ENCODE measurements at places on chromosomes 11 and 22. TPM values are rescaled to one million over a fixed set of nuclear protein-coding genes. Genes with fewer than 3 reads are reported as not detected.

DNA sequence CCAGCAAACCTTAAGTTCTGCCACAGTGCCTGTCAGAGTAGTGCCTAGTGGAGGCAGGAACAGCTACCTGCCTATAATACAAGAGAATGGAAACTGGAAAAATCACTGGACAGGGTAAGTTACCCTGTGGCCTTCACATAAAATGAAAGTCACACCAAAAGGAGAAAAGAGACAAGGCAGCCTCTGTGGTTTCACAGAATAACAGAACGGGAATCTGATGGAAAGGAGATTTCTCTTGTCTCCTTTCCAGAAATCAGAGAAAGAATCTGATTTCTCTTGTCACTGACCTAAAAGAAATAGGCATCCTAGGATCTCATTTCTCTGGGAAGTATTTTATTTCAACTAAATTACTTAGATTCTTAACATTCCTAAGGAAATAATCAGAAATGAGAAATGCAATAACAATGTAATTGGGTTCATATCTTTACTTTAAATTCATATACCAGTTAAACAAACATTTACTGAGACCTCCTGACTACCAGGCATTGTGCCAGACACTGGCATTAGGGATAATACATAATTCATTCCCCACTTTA, 41.6 kb downstream of the PRCP start:
- H3K36me3 ChIP-seq, result no peaks in the 10 kb centered on the region
- H3K27ac ChIP-seq, result no peak overlapping the region
- no peak overlapping the region for H3K4me3 ChIP-seq
- no peak for DNase-seq

DNA sequence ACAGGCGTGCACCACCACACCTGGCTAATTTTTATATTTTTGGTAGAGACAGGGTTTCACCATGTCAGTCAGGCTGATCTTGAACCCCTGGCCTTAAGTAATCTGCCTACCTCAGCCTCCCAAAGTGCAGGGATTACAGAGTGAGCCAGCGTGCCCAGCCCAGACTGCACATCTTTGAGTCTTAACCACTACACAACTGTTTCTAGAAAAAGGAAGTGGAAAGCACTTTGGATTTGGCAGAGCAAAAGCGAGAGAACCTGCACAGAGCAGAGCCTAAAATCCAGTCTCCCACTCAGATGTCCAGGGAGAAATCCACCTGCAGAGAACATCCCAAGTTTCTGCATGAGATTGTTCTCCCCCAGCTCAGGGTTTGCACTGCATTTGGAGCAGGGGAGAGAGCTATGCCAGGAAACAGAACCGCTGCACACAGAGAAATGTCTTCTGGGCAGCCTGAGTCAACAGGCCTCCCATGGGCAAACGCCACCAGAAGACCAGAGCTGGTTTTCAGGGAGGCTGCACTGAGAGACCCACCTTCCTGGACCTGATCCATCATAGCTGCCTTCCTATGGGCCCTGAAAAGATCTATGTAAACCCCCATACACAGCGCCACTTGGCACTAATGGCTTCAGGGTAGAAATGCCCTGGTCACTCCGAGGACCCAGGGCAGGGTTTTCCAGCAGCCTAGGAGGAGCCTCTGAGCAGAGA, 54.0 kb downstream of the RPUSD4 start:
- H3K27ac ChIP-seq, result no peak overlapping the region
- DNase-seq, result no peak
- H3K4me1 ChIP-seq, result no peaks in the 10 kb centered on the region
- H3K36me3 ChIP-seq, result no peaks in the 10 kb centered on the region

DNA sequence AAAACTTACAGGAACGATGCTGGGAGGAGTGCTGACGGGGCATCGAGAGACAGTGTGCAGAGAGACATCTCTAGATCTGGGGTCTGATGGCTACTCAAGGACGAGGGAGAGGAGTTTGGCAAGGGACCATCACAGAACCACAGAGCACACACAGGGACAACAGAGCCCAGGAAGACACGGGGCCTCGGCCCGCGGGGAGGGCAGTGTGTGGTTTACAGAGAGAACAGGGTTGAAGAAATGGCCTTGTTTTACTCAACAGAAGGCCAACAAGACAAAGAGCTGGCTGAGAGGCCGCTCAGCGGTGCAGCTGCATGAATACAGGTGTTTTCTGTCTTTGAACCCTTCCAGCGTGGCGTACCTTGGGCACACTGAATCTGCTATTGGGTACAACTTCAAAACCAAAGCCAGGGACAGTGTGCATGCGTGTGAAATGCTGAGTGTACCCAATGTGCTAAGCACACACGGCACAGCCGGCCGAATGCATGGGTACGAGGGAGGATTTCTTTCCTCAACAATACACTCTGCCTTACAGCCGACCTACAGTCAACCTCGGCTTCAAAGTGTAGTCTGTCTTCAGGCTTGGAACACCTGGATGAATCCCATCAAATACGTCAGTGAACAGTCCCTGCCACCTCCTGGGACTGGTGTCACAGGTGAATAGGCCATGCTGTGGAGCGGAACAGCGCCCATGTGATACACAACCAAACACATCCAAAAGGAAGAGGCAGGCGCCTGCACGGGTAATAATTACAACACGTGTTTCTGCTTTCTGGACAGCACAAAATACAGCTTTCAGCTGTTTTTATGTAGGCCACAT, 20.7 kb upstream of the BID start:
- peaks cover 3% of the 10 kb centered on the region for H3K36me3 ChIP-seq
- no peak overlapping the region for H3K4me3 ChIP-seq
- DNase-seq, result no peak
- no peaks in the 10 kb centered on the region for H3K27me3 ChIP-seq

DNA sequence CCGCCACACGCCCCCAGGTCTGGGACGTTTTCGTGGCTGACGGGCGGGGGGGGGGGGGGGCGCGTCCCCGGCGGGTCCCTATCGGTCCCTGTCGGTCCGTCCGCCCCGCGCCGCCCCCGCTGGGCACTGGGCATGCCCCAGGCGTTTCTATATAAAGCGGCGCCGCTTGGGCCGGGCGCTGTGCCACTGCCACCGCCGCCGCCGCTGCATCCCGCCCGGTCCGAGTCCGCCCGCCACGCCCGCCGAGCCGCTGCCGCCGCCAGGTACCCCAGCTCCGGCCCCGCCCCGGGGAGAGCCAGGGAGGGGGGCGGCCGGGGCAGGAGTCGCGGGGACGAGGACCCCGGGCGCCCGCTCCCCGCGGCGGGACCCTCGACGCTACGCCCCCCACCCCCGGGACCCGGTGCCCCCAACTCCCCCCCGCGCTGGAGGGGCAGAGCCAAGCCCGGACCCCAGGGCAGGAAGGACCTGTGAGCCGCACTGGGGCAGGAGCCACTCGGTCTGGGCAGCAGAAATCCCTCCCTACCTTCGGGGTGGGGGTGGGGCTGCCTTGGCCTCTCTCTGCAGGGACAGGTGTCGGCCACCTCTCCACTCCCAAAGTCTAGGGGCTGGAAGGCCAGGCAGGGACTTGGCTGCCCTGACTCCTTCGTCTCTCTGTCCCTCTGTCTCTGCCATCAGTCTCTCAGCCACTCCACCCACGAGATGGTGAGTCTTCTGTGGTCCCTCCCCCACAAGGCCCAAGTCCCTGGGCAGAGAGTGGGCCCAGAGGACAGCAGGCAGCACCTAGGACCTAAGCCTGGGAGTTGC, at the start of gene CARNS1:
TSS of gene CARNS1 (plus strand) at position 178 of the 804 bp plus-strand sequence. CDS start at position 700, 522 bp downstream.
- peaks cover 9% of the 10 kb centered on the region for H3K27me3 ChIP-seq
- no peak for DNase-seq
- peaks cover 94% of the 10 kb centered on the region for H3K4me1 ChIP-seq
- peaks cover 2% of the 10 kb centered on the region for H3K36me3 ChIP-seq
- H3K4me3 ChIP-seq, result peak within 1 kb of the TSS; percentile 29

- H3K27me3 ChIP-seq, result no peaks in the 10 kb centered on the region
- no peak overlapping the region for H3K4me3 ChIP-seq
- peaks cover 79% of the 10 kb centered on the region for H3K36me3 ChIP-seq
- H3K27ac ChIP-seq, result no peak overlapping the region
- peaks cover 3% of the 10 kb centered on the region for H3K4me1 ChIP-seq
- no peak for DNase-seq
Observed at GRCh38 chr11:116782728-116783127, 5.1 kb downstream of the ZPR1 start.

DNA sequence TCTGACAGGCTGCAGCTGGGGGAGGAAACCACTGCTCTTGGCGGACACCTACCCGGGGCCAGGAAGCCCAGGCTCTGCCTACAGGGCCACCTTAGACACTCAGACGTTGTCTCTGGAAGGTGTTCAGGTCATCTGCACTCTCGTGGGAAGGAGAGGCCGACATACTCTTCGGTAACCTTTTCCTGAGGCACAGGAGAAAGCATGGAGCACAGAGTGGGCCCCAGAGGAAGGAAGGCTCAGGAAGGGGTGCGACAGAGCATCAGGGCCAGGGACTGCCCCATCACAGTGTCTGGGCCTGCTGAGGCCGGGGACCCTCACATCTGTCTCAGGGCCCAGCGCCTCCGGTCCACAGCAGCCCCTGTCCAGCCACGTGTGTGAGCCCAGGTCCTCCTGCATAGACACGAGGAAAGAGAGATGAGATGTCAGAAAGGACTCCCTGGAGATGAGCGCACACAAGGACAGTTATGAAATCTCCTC, 18.2 kb upstream of the TUB start:
- no peaks in the 10 kb centered on the region for H3K4me1 ChIP-seq
- H3K4me3 ChIP-seq, result no peak overlapping the region
- H3K27ac ChIP-seq, result no peak overlapping the region
- no peaks in the 10 kb centered on the region for H3K27me3 ChIP-seq
- no peak for DNase-seq
- H3K36me3 ChIP-seq, result no peaks in the 10 kb centered on the region

The GAB4 gene
- under 0.01 TPM for total RNA-seq

The RAB38 gene
- total RNA-seq, result 9.9 TPM

DNA sequence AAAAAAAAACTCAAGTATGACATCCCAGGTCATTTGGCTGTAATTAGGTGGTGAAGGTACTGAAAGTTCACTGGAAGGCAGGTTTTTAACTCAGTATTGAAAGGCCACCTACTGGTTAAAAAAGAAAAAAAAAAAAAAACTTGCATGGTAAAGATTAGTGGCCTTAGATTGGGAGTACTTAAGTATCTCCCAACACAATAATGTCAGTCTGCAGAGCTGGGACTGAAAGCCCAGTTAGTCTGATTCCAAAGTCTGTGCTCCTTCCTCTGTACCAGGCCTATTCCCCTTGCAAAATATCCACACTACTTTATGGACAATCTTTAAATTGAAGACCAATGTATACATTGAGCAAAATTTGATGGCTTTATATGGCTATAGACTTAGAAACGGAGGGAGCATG, 85.5 kb downstream of the NOX4 start:
- no peak overlapping the region for H3K27ac ChIP-seq
- no peak overlapping the region for H3K4me3 ChIP-seq
- no peaks in the 10 kb centered on the region for H3K4me1 ChIP-seq
- DNase-seq, result no peak
- no peaks in the 10 kb centered on the region for H3K36me3 ChIP-seq

All from thymus (tissue), 14 donors.